ENCODE measurements at places on chromosomes 1 and 21.

- DNase-seq, result peak; percentile 94
These were observed at the start of gene IQCC for GRCh38 chr1:32205401-32206370. Gene IQCC (plus strand): TSS chr1:32205671. CDS start chr1:32205682, 11 bp downstream.

GRCh38 chr1:160129966-160130365 is 14.4 kb downstream of the ATP1A2 start:
- DNase-seq, result no peak

DNA sequence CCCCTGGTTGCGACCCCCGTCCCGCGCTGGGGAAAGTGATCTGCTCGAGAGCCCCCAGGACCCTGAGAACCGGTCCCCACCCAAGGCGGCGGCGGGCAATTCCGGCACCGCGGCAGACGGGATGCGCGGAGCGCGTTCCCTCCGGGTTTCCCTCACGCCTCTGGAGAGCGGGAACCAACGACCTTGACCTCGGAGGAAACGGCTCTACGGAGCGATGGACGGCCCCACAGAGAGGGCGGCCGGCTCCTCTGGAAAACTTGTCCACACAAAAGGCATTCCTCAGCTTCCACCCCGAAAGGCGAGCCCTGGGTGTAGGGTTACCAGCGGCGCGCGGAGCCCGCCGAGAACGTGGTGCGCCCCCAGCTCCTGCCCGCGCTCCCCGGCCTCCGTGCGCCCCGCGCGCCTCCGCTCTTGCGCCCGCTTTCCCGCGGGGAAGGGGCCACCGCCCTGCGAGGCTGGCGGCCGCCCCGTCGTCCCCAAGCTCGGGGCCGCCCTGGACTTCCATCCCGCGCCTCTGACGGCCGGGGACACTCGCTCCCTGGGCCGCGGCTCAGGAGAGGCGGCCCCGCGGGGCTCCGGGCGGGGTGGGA is 391 bp upstream of the KIAA1614 start:
- no peak for DNase-seq

DNA sequence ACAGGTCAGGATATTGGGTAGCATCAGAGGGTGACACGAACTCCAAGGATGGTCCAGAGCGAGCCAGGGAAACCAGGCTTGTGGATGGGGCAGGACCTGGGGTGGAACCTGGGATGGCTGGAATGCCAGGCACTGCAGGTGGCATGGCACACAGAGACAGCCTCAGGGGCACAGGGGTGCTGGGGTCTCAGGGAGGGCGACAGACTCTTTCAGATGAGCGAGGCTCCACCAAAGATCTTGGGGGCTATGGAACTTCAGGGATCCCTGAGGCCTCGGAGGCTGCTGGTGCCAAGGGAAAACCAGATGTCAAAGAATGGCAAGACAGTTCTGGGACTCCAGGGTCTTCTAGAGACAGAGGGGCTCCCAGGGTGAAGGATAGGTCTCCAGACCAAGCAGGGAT is 21.4 kb downstream of the IGFN1 start:
- no peak for DNase-seq

GRCh38 chr1:10216090-10216749 is 5.8 kb downstream of the KIF1B start:
- no peak for DNase-seq

DNA sequence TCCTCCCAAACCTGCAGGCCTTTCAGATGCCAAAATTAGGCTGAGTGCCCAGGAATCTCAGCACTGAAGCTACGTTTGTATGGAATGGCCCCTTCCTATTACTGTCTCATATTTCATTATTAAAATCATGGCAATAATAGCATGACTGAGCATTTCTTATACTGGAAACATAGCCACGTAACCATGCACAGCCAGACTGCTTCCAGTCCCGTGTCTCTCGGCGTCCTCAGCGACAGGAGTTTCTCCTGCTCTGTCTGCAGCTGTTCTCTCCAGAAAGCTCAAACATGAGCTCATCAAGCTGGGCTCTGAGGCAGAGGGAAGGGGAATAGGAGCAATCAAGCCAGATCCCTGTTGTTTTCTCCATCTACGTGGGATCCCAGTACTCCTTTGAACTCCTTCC is 104.0 kb downstream of the CDC7 start:
- DNase-seq, result no peak

DNA sequence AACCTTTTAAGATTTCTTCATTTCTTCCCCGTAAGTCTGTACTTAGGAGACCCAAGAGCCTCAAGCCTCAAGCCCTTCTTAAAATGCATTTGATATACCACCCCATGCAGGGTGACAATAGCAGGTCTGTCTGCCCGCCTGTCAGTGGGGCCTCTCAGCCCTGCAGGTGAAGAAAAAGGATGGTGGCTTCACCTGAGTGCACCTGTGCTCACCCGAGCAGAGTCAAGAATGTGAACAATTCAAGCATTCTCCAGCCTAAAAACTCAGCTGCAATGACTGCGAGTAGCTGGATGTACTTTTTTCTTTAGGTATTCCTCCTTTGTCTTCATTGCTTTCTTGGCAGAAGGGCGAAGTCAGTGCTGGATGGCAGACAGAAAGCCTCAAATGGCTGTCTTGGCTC is 203.3 kb downstream of the LMX1A start:
- no peak for DNase-seq

DNA sequence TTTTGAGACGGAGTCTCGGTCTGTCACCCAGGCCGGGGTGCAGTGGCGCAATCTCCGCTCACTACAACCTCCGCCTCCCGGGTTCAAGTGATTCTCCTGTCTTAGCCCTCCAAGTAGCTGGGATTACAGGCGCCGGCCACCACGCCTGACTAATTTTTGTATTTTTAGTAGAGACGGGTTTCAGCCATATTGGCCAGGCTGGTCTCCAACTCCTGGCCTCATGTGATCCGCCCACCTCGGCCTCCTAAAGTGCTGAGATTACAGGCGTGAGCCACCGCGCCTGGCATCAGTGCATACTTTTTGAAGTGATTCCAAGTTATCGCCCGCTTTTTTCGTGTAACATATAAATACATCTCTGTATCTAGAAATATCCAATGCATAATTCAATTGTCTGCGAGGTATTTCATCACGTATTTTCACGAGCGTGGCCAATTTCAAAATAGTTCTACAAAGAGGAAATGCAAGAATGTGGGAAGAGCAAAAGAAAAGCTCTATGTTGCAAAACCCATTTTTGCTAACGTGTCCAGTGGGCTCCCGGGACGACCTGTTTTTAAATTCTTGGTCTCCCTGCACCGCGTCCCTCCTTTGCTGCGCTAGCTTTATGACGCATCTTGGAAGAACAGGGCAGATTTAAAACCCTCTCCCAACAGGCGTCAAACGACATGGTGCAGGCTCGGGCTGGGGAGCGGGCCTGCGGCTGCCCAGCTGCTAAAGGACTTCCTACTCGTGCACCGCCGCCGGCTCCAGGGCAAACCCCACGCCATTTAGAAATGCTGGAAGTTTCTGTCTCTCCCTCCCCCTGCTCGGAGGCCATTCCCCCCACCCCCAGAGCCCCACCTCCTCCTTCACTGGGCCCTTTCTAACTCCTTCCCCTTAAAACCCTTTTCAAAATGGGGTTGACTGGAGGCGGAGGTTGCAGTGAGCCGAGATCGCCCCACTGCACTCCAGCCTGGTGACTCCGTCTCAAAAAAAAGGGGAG is 923 bp upstream of the IFNGR2 start:
- no peak for DNase-seq

- no peak for DNase-seq
These were observed 63.6 kb downstream of the CD46 start for GRCh38 chr1:207815466-207815865.

DNA sequence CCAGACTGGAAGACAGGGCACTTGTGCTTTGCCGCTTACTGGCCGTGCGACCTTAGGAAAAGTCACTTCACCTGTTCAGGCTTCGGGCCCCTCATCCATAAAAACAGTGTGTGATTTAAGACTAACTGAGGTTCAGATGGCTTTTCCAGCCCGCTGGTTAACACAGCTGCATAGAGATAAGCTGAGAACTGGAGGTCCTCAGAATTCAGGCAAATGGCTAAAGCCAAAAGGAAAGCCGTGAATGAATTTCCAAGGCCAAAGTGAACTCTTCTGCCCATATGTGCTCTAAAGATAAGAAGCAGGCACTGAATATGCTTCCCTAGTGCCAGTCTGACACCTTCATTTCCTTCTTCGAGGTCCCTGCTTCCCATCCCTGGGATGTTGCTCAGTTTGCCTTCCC is 23.5 kb upstream of the SARS1 start:
- DNase-seq, result no peak

DNA sequence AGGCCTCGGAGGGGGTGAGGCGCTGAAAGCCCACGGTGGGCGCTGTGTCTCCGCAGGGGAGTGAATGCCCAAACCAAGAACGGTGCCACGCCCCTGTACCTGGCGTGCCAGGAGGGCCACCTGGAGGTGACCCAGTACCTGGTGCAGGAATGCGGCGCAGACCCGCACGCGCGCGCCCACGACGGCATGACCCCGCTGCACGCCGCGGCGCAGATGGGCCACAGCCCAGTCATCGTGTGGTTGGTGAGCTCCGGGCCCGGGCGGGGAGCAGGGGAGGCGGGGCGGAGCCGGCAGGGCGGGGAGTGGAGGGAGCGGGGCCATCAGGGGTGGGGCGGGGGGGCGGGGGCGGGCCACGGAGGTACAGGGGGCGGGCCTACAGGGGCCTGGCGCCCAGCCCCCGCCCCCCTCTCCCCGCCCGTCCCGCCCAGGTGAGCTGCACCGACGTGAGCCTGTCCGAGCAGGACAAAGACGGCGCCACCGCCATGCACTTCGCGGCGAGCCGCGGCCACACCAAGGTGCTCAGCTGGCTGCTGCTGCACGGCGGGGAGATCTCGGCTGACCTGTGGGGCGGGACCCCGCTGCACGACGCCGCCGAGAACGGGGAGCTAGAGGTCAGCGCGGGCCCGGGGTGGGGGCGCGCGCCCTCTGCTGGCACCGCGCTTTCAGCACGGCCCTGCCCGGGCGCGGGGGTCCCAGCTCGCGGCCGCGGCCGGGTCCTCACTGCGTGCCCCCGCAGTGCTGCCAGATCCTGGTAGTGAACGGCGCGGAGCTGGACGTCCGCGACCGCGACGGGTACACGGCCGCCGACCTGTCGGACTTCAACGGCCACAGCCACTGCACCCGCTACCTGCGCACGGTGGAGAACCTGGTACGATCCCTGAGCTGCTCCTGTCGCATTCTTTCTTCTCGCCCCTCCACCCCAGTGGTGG is 15.9 kb downstream of the ESPN start:
- peak; percentile 42 for DNase-seq

DNA sequence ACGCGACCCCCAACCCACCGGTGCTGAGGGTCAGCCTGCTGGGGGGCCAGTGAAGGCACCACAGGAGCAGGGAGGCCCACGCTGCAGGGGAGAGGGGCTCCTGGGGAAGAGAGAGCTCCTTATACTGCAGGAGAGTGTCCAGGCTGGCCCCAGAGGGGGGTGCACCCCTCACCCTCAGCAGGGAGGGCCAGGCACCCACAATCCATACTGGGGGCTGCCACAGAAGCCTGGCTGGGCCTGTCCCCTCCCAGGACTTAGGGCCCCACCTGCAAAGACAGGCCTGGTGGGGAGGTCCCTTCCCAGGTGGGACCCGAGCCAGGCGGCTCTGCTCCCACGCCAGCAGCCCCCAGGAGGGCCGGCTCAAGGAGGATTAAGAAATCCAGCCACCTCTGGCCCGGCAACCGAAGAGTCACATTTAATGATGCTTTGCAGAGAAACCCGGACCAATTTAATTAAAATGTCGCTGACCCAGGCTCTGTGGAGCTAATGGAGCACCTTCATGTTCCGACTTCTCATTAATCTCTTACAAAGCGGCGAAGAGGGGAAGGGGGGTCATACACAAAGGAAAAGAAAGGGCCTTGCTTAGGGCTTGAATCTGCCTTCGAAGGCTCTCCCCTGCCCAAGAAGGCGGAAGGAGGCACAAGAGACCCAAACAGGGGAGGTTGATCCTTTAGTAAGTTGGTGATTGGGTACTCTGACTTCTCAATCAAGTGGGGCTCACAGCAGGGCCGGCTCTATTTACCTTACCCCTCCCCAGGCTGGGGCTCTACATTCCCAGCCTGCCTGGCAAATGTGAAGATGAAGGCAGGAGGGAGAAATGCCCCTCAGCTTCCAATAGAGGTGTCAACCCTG is 25.0 kb downstream of the WNT9A start:
- DNase-seq, result no peak

DNA sequence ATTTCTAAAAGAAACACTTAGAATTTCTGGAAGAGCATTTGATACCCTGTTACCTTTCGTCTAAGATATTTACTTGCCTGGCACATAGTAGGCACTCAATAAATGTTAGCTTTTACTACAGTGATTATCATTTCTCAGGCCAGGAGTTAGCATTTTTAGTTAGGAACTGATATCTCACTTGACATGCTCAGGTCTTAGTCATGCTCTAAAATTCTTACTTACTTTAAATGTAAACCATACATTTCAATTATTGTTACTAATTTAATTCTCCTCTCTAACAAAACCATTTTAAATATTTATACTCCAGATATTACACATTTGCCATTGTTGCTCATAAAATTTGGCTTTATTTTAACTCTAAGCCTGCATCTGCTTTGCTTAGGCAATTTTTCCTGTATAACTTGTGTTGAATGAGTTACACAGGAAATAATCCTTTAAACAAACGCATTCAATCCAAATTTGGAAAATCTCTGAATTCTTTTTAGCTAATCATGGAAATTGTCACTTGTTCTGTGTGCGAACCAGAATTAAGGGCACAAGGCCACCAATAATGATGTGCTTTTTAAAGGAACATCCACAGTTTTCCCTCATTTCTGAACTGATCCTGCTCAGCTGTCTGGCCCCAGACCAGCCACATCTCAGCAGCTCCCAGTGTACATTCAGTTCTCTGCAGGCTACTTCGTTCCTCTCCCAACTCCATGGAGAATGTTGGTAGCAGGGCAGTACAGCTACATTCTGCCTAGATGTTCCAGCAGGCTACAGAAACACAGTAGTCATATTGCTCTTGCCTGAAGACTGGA is 15.6 kb downstream of the NIBAN1 start:
- no peak for DNase-seq

DNA sequence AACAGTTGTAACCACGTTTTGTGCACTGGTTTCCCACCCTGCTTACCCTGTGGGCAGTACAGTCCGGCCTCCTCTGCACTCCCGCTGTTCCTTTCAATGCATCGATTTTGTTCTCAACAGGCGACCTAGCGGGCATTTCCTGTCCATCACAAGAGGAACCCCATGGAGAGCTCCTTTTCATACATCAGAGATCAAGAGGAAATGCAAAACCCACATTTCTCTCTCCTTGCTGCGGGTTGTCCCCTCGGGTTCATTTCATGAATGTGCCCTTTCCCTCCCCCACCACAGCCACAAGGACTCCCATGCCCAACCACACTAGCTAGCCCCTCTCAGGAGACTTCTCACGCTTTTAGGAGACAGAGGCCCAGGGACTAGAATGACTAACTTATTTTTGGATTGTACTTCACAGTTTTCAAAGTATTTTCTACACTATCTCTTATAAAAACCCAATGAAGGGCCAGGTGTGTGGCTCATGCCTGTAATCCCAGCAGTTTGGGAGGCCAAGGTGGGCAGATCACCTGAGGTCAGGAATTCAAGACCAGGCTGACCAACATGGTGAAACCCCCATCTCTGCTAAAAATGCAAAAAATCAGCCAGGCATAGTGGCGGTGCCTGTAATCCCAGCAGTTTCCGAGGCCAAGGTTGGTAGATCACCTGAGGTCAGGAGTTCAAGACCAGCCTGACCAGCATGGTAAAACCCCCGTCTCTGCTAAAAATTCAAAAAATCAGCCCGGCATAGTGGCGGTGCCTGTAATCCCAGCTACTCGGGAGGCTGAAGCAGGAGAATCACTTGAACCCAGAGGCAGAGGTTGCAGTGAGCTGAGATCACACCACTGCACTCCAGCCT is 18.4 kb downstream of the ATP1A4 start:
- peak; percentile 29 for DNase-seq

GRCh38 chr1:199741586-199741985 is 285.9 kb upstream of the NR5A2 start:
- DNase-seq, result no peak

Data from GM18507 (cell line).